ENCODE measurements at places on chromosomes 5 and 9.

- DNase-seq, result no peak
Observed at GRCh38 chr9:104969116-104969515, 41.2 kb upstream of the ABCA1 start.

- no peak for DNase-seq
Observed at GRCh38 chr9:38737246-38737645, 17.3 kb upstream of the FAM240B start.

- DNase-seq, result no peak
Observed at GRCh38 chr5:68954618-68954910, 139.2 kb upstream of the SLC30A5 start.

GRCh38 chr5:159878988-159879471, 37.3 kb upstream of the ADRA1B start:
- DNase-seq, result peak; percentile 42

- DNase-seq, result no peak
Observed at GRCh38 chr5:113325054-113325453, 109.7 kb downstream of the TSSK1B start.

DNA sequence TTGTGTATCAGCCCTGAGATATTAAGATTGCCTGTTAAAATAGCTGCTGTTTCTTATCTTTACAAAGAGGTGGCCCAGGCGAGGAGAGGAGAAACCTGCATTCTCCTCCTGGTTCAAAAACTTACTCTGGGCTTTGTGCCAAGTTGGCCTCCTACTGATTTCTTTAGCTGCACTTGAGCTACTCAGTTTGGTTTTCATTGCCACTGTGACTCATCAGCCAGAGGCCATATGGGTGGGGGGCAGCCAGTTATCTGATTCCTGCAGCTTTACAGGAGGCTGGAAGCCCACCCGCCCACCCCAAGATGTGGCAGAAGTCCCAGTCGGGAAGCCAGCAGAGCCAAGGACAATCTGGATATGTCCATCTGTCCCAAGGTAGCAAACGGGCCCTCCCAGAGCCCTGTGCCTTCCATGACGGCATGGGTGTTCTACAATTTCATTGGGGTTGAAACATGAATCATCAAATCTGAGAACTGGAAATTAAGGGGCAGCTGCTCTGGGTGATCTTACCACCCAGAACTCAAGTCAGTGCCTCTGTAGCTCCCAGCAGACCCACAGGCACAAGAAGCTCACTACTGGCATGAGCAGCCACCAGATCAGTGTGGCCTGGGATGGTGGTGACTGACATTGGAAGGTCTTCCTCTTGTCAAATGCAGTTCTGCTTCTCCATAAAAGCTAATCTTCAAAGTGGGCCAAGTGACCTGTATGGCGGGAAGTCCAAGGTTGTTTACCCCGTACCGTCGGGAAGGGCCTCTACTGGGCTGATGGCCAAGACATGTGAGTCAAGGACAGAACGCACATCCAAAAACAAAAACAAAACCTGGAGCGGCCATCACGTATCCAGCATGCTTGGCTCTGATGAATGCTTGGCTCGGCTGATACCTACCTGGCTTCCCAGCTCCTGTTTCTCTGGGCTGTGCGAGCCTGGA, 15.6 kb downstream of the FCN2 start:
- DNase-seq, result peak; percentile 32

GRCh38 chr5:11139217-11139865, 378.3 kb upstream of the DAP start:
- DNase-seq, result no peak

- DNase-seq, result no peak
Observed at GRCh38 chr5:147688656-147689356, 93.7 kb downstream of the JAKMIP2 start.
